CD4-positive, alpha-beta T cell treated with Interleukin-4 for 4 hours (primary cell): ENCODE measurements at places on chromosomes 12 and 14.

DNA sequence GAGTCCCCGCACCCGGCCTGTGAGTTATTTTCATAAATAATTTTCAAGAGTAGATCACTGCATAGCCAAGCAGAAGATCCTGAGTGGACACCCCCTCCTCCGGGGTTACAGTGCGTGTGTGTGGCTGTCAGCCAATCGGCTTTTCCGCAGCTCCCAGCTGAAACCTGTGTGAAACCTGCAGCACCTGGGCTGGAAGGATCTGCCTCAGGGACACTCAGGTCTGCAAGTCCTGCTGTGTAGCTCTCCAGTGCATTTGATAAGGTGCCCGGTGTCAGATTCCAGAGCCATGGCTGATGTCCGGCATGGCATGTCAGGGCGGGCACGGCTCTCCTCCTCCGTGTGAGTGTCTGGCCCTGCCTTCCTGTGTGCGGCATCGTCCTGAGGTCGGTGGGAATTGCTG is 124.8 kb downstream of the GLT1D1 start:
- DNase-seq: no peak

DNA sequence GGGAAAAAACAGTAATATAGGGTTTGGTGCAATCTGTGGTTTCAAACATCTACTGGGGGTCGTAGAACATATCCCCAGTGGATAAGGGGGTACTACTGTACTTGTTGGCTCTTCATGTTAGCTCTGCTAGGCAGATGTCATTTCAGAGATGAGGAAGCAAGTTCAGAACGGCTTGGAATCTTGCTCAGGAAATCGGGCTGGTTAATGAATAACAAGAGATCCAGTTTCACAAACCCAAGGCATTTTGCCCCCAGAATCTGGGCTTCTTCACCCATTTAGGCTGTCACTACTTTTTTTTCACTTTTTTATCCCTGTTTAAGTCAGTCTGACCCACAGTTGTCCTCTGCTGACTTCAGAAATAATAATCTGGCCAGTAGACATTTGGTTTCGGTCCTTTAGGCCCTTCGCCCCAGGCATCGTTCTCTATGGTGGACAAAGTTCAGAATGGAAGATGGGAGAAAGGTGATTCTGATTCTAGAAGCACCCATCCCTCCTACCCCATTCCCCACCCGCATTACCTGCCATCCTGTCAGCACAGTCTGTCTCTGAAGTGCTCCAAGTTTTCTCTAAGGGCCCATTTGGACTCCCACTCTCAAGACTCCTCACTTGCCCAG is 4.5 kb downstream of the SUOX start:
- DNase-seq: no peak

DNA sequence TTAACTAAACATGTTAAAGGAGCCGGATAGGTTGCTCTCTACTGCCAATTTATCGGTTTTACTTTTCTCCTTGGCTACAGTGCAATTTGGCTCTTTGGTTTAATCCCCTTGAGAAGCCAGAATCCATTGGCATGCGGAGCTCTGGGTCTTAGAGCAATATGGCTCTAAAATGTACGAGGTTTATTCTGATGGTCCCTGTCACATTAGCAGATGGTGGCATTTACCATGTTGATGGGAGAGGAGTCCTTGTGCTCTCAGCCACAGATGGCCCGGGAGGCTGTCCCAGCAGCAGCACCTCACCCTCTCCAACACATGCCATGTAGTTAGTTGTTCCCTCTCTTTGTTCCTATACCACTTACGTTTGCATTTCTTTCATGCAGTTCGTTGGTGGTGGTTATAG is 179.7 kb downstream of the RGS6 start:
- no peak for DNase-seq

GRCh38 chr12:30754383-30754749 is 385 bp downstream of the CAPRIN2 start:
- no peak for DNase-seq

DNA sequence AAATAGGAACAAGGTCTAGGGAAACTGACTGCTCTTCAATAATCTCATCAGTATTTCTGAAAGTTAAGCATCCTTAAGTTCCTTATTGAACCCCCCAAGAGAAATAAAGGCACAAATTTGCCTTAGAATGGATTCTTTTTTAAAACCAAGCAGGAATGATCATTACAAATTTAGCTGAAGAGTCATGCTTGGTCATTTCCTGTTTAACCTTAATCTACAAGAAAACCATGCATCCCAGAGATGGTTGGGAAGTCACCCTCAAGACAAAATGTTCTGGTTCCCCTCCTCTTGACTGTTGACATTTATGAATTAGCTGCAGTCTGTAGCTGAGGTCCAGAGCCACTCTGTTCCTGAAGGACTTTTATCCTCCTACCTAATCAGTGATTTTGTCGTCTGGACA is 291.8 kb upstream of the G2E3 start:
- DNase-seq: no peak

- DNase-seq: no peak
These were observed 9.7 kb downstream of the TBC1D15 start for GRCh38 chr12:71849109-71849851.

DNA sequence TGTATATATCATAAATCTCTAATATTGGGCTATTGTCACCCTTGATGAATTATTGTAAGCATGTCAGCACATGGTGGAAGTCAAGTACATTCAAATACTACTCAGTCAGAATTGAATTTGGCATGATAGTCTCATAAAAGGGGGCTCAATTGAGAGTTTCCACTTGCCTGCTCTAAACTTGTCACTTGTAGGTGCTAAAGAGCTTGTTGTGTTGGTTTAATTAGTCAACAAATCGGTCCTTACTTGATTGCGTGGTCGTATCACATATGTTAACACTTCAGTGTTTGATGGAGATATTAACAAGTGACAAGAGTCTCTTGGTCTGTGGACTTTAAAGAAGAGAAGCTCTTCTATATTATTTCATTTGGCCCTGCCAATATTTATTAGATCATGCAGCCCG is 81.1 kb downstream of the NKX2-1 start:
- no peak for DNase-seq

GRCh38 chr14:38125481-38126037 is 82.1 kb upstream of the SSTR1 start:
- no peak for DNase-seq

GRCh38 chr12:107372229-107372658 is 278.9 kb upstream of the CRY1 start:
- peak; percentile 61 for DNase-seq

- DNase-seq: no peak
These were observed 12.9 kb upstream of the KRAS start for GRCh38 chr12:25263594-25263993.

DNA sequence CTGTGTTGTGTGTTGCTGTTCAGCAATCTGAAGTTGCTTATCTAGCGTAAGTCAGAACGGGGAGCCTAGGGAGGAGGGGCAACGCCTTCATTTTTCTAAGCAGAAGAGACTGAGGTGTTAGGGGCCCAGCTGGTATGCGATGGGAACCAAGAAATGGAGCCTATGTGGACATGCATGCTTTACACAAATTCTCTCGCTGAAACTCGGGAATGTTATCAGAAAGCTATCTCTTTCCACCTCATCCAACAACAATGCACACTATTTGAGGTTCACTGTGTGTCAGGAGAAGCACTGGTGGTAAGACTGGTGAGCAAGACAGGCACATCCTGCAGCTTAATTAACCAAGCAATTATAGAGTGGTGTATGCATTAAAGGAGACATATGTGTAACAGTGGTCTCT is 89.7 kb downstream of the NRXN3 start:
- no peak for DNase-seq

DNA sequence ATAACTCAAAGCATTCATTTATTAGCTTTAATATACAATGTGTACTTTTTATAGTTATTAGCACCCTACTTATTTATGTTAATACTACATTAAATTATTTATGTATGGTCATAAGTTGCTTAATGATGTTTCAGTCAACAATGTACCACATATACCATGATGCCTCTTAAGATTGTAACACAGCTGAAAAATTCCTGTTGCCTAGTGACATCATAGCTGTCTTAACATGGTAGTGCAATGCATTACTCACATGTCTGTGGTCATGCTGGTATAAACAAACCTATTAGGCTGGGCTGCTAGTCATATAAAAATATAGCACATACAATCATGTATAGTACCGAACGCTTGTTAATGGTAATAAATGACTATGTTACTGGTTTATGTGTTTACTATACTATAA is 120.4 kb downstream of the ANO6 start:
- DNase-seq: no peak

DNA sequence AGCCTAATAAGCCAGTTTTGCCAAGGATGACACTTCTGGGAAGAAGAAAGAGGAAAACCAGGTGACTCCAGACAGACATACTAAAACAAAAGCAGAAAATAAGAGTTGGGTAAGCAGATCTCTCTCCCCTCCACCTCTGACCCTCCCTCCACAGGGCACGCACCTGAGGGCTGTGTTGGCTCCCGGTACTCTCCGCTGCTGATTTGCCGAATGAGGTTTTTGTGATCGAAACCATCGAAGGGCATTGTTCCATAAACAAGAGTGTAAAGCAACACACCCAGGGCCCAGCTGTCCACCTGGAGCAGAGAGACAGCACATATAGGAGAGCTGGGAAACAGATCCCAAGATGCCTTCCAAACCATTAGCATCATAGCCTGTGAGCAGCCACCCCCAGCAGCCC is 68.1 kb downstream of the NUAK1 start:
- no peak for DNase-seq

GRCh38 chr12:44054281-44054680 is 218.4 kb downstream of the TMEM117 start:
- DNase-seq: no peak

DNA sequence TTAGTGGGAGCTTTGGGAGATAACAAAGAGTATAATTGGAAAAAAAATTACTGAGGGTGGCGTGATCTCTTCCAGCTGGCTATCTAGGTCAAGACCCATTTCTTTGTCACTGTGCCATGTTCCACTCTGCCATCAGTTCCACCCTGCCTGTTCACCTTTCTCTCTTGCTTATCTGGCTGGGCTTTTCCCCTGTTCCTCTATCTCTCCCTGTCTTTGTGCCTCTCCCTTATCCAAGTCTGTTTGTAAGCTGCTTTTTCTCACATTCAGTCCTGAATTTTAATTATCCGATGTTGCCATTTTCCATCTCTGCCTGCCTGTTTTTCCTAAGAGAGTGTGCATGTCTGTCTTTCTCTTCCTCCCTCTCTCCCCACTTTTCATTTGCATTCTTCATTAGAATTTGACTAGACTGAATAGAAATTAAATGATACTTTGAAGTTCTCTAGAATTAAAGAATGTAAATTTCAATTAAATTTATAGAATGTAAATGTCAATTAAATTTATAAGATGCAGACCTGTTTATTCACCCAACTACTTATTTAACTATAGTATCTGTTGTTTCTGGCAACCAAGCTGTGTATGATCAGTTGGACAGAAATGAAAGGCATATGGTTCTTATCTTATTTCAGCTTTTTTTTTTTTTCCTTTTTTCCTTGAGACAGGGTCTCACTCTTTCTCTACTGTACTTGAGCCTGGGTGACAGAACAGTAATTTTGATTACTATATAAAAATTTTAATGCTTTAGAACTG is 40.9 kb upstream of the A2ML1 start:
- DNase-seq: no peak

GRCh38 chr12:126617312-126617711 is 1552.1 kb downstream of the AACS start:
- no peak for DNase-seq

GRCh38 chr12:7609495-7609894 is 56.2 kb downstream of the APOBEC1 start:
- no peak for DNase-seq

GRCh38 chr14:55963295-55963694 is 154.9 kb upstream of the PELI2 start:
- no peak for DNase-seq

GRCh38 chr12:123573870-123574269 is 10.5 kb upstream of the TMED2 start:
- DNase-seq: no peak

DNA sequence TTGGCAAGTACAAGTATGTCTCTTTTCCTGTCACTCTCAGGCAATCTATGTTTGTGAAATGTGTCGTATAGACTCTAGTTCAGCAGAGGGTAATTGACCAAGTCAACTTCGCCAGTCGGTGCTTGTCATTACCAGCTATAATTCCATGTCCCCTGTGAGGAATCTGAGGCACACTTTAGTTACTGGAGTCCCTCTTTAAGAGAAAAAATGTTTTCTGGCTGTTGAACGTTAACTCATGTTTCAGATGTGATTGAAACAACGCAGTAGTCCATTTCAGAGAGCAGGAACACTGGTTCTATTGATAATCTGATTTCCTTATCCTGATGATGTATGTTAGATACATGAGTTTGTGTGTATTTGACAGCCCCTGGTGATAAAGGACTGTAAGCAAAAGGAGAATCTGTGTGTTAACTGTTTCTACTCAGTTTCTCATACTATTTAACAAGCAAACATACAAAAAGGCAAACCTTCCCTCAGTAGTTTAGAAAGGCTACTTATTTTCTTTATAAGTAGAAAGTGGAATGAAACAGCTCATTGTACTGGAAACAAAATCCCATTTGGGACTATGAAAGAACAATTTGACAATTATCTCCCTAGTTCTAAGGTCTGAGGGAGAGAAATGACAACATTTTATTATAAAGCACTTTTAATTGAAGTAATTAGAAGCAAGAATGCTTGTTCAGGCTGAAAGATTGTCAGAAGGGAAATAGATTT is 161.1 kb upstream of the TRHDE start:
- DNase-seq: no peak

DNA sequence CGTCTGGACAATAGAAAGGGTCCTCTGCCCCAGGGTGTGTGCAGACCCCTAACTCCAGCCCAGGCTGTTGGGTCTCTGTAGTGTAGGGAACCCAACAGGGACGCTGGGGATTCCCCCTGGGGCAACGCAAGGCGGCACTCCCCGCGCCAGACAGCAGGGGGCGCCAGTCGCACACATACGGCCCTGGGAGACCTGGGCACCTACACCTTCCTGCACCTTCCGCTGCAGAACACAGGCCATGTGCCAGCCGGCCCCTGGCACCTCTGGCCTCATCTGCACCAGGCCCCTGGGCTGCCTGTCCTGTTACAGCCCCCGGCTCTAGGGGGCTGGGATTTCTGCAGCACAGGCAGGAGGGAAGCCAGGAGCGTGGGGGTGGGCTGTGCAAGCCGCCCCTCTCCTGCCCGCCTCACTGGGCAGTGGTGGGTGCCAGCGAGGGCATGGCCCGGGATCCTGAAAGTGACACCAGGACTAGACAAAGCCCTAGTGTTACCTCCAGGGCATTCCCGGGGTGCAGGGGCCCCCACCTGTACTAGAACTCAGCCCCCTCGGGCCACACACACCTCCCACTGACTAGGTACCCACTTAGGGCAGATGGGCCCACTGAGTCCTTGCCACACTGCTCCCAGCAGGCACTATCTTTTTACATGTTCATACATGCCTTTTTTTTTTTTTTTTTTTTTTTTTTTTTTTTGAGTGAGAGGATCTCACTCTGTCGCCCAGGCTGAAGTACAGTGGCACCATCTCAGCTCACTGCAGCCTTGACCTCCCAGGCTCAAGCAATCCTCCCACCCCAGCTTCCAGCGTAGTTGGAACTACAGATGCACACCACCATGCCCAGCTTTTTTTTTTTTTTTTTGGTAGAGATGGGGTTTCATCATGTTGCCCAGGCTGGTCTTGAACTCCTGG is 37.5 kb downstream of the CCNK start:
- DNase-seq: peak; percentile 71
